Suprapubic skin (tissue), 4 donors: ENCODE measurements at places on chromosomes 5 and 9. TPM values are rescaled to one million over a fixed set of nuclear protein-coding genes. Genes with fewer than 3 reads are reported as not detected.

- DNase-seq: no peak
These were observed 4.8 kb upstream of the CHD1 start for GRCh38 chr5:98933445-98934072.

DNA sequence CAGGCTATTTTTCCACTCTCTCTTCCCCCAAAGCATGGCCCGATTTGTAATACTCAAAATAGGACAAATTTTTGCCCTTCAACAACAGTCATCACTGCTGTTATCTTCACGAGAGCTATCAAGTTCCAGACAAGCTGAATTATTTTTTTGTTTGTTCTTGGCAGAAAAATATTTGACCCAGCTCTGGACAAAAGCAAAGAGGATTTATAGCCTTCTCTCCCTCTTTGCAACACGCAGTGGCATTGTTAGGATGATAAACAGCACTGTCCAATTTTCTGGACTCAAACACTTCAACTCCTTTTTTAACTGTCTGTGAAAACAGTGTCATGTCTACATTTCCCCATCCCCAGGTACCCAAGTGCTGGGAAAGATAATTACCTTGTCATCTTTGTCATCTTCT lies 160.3 kb downstream of the SLF1 start:
- no peak for DNase-seq

- no peak for DNase-seq
These were observed 13.1 kb upstream of the DCAF12 start for GRCh38 chr9:34139477-34140146.

DNA sequence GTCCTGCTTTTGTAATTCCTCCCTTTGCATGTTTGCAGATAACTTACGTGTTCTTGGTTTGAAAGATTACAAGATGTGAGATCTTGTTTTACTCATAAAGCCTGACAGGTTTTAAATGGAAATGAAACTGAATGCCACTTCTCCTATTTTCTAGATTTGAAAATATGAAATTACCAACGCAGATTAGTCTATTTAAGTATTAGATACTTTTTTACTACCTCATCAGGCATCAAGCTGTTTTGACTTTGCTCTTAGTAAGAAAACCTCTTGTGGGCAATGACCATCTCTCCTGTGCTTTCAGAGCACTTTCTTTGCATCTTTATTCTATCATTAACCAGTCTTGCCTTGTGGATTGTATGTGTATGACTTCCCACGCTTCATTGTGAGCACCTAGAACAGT lies 3.5 kb downstream of the DMXL1 start:
- DNase-seq: no peak

- no peak for DNase-seq
These were observed 581.7 kb upstream of the RIOK2 start for GRCh38 chr5:97764700-97765099.

- DNase-seq: no peak
These were observed 508.6 kb downstream of the RASEF start for GRCh38 chr9:82554381-82554780.

GRCh38 chr9:100125236-100125635 lies 26.2 kb downstream of the INVS start:
- DNase-seq: no peak

DNA sequence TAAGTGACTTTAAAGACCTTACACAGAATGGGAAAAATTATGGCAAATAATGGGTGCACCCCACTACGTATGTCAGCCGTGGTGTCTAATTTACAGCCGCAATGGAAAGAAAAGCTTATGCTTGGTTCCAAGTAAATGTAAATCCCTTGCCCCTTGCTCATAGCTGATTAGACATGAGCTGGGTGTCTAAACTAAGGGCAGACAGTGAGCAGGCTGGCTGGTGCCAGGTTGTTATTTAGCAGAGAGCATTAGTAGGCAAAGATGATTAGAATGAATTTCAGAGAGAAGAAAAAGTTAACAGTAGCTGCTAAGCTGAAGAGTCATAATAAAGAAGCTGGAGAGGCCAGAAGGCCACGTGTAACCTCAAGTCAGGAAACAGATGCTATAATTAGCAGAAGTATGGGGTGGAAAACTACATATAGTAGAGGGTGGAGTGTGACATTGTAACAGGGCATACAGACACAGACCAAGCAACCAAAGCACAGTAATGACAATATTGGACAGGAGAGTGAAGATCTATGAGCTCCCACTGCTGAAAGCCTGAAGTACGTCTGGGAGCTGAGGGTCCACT lies 257.7 kb downstream of the MCTP1 start:
- no peak for DNase-seq

DNA sequence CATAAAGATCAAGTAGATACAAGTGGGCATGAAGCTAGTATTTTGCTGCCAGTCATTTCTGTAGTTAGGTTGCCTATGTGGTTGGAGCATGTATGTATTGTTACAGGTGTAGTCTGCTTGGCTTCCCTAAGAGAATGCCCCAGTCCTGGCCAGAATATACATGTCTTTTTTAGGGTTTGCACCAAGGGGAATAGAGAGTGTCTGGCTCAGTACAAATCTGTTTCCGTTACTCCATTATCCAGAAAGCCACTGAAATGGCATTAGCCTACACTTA lies 23.2 kb downstream of the TGFBR1 start:
- no peak for DNase-seq

GRCh38 chr9:75395336-75395735 lies 307.0 kb downstream of the OSTF1 start:
- DNase-seq: no peak

GRCh38 chr5:150571836-150572235 lies 63.9 kb downstream of the NDST1 start:
- DNase-seq: no peak

DNA sequence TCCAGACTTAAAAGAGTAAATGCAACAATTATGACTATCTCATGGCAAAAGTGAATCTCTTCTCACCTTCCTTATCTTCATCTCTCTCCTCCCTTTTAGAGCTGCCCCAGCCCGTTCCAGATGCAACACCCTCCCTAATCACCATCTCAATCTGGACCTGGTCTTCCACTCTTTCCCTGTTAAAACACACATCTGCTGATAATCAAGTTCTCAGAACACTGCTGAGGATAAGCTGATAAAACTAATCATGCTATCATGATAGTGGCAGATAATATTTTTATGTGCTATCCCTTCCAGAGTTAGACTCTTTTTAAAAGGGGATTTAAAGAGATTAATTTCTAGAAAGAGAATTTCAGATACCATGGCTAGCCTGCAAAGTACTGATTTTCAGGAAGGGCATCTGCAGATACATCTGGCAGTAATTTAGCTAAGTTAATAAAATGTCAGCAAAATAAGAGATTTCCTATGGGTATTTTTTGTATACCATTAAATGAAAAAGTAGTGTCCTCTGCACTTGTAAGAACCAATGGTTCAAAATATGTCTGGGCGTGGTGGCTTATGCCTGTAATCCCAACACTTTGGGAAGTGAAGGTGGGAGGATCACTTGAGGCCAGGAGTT lies 17.2 kb downstream of the SGTB start:
- DNase-seq: no peak

GRCh38 chr5:175390352-175391083 lies 53.5 kb downstream of the DRD1 start:
- no peak for DNase-seq

- no peak for DNase-seq
These were observed 142.4 kb downstream of the NMUR2 start for GRCh38 chr5:152262667-152263066.

- DNase-seq: no peak
These were observed 154.8 kb downstream of the SGCD start for GRCh38 chr5:156481741-156482140.

Gene CAMK2A
- total RNA-seq: not detected

Gene ADAMTS16
- total RNA-seq: not detected

Gene LHX3
- 0.26 TPM for total RNA-seq

Gene COL5A1
- total RNA-seq: 15.0 TPM
